ENCODE measurements at places on chromosomes 6 and 20.
A peak's percentile ranks its signal among the peaks of the same experiment; 100 is the strongest.

DNA sequence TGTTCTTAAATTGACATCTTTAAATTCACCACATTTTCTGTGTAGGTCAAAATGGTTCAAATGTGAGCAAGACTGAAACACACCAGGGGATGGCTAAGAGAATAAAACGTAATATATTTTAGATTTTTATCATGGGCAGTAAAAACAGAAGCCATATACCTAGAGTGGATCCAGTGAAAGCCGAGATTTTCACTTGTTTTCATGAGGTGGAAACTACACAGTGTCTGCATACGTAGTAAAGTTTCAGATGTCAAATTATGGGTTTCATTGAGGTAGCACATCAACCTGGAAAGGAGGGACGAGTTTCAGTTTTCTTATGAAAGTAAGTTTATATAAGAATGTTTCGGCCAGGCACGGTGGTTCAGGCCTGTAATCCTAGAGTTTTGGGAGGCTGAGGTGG is 25.9 kb downstream of the METTL24 start:
- no peak for DNase-seq

GRCh38 chr6:2205396-2205795 is 40.0 kb downstream of the GMDS start:
- DNase-seq = no peak

- no peak for DNase-seq
These were observed 2.3 kb downstream of the MTRF1L start for GRCh38 chr6:153000243-153000642.

DNA sequence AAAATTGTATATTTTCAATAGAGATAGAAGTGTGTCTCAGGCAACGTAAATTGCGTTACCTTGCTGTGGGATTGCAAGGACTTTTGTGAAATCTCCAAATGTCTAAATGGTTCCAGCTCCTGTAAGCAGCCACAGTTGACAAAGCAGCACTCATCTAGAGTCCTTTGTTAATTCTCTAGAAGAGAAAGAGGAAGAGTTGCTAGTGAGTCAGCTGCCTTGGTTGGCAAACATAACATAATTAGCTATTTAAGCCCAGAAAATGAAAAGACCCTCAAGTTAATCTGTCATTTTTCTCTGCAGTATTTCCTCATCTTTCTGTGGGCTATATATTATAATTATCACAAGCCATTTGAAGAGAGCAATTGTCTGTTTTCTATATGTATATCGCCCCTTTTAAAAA is 66.4 kb upstream of the FABP7 start:
- DNase-seq = no peak

- no peak for DNase-seq
These were observed 122.2 kb upstream of the FAM184A start for GRCh38 chr6:119200512-119201175.

- no peak for DNase-seq
These were observed 104.6 kb downstream of the DLL1 start for GRCh38 chr6:170186006-170186935.

DNA sequence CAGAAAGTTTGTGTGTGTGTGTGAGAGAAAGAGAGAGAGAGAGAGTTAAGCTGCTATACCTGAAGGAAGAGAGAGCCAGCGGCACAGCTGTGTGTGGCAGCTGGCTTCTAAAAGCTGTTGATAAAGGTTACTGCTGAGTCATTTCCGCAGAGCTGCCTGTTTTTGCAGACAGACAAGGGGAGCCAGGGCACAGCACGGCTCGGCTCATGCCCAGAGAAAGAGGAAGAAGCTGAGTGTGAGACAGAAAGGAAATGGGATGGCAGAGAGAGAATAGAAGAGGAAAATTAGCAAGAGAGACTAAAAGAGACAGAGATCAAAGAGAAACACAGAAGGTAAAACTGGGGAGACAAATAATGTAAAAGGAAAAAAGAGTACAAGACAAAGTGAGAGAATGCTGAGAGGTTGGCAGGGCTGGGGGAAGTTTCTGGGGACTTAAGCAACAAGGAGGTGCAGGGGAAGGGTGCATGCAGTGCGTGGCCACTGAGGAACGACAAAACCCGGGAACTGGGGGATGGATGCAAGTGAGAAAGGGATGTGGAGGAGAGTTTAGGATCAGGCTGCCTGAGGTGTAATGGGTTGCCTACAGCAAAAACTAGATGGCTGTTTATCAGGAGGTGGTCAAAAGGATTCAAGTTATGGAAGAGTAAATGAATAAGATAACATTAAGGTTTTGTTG is 22.7 kb downstream of the HLA-A start:
- peak; percentile 62 for DNase-seq

- DNase-seq = no peak
These were observed 356.9 kb downstream of the ARHGAP18 start for GRCh38 chr6:129353067-129353466.

- DNase-seq = no peak
These were observed at the start of gene SIM1 for GRCh38 chr6:100464903-100465700. TSS of gene SIM1 (minus strand) at chr6:100464921. CDS start at chr6:100463468, 1,453 bp downstream.

- DNase-seq = no peak
These were observed 16.5 kb downstream of the GFRA4 start for GRCh38 chr20:3646651-3647050.

DNA sequence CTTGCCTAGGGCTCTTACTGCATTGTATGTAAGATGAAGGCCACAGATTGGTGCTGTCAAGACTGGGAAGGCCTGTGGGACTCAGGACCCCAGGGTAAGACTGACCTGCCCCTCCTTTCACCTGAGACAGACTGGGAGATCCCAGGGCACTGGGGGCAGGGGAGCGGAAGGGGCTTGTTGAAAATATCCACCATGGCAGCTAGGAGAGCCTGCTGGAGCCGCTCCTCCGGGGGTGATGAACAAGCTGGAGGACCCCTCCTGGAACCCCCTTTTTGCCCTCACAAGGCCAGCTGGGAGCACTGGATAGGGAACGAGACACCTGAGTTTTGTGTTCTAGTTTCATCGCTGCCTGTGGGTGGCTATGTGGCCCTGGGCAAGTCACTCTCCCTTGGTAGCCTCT is 9.2 kb upstream of the SDCBP2 start:
- no peak for DNase-seq

DNA sequence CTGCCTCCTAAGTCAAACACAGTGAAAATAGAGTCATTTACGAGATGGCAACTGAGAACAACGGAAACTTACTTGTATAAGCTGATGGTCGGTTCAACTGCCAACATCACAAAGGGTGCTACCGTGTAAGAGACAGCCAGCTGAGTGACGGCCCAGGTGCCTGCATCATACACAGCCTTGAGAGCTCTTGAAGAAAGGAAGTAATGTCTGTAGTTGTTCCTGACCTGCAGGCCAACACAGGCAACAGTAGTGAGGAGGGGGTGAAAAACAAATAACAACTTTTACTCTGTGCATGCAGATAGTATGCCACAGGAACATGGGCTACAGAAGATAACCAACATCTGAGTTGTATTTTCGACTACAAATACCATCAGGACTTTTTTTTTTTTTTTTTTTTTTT is 102.7 kb downstream of the MBOAT1 start:
- DNase-seq = no peak

GRCh38 chr6:68637071-68637470 is 2.0 kb downstream of the ADGRB3 start:
- no peak for DNase-seq

DNA sequence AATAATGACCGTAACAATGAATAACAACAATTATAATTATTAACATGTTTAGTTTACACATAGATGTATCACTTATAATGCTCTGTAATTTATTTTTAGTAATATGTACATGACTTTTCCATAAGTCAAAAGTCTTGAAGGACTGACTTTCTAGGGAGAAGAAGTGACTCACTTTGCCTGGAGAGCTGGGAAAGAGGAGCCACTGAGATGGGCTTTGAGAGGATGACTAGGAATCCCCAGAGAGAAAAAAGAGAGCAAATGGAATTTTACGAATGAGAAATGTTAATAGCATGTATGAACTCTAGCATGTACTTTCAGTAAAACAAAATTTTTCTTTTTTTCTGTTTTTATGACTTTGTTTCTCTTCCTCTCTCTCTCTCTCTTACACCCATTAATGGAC is 67.8 kb upstream of the RALY start:
- no peak for DNase-seq

DNA sequence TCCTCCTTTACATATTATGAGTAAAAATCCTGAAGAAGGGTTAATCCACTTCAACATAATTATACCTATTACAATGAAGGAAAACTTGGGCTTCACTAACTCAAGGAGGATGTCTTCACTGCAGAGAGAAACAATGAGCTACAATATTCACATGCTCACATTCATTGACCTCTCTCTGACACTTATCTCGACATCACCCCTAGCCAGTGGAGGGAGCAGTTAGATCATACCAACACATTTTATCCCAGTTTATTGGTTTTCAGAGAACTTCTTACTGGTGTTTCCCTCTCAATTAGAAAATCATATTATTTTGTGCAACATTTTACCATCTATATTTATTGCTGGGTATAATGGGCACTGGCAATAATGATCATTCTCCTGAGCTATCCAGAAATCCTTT is 646.5 kb downstream of the TENT5A start:
- no peak for DNase-seq

DNA sequence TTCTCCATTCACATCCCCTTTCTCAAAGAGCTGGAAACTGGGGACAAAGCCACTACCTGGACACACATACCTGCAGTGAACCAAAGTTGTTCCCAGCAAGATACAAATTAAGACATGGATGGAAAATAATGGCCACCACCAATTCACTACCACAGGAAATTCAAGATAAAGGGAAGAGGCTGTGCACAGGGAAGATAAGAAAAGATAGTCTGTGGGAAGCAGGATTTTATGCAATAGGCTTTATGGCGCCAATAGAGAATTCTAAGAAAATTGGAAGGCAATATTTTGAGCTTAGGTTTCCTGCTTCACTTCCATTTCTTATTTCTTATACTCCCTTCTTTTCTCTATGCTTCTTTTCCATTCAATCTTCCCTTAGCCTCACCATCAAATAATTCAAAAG is 9.9 kb downstream of the GPX6 start:
- no peak for DNase-seq

- no peak for DNase-seq
These were observed 92.6 kb downstream of the BFSP1 start for GRCh38 chr20:17438436-17439039.

DNA sequence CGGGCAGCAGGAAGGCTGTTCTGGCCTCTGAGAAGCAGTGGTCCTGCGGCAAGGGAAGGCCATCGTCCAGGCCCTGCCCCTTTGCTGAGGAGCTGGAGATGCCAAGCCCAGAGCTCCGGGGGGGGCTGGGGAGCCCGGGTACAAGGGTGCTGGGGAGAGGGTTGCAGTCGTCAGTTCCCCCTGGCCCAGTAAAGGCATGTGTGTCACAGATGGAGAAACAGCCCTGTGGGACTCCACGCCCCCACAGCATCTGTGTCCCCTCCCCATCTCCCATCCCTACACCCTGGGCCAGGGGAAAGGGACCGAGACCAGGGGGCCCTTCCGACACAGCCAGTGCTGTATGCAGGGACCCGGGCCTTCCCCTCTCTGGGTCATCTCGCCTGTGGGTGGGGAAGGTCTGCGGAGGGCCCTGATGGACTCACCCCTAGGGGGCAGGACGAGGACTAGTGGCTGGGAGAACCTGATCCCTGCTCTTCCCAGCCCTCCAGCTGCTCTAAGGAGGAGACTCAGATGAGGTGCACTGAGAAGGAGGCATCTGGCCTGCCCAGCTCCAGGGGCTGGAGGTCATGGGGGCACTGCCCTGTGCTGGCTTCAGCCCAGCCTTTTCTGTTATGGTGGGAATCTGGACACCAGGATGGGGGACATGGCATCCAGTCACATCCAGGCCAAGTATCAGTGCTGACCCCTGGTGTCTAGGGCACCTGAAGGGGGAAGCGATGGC is 609 bp downstream of the MYL9 start:
- no peak for DNase-seq

DNA sequence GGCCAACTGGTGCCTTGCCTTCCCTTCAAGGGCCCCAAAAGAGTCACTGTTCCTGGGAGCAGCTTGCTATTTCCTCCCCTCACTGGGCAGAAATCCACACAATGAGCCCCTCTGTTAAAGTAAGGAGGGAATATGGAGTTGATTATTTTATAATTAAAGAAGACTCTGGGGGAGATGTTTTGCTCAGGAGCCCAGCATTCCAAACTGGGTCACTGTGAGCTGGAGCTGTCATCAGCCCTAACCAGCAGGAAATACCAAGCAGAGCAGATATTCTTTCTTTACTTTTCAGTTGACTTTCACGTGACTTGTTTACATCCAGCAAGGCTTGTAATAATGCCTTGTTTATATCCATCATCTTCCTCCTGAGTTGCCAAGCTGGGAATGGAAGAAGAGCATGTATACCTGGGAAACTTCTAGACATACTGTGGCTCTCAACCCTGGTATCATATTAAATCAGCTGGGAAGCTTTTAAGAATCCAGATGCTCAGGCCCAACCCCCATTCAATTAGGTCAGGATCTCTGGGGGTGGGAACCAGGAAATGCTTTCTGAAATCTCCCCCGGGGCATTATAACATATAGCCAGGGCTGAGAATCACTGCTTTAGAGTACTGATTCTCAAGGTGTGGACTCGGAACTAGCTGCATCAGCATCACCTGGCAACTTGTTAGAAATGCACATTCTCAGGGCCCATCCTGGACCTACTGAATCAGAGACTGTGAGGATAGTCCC is 175.6 kb upstream of the MYLIP start:
- no peak for DNase-seq

DNA sequence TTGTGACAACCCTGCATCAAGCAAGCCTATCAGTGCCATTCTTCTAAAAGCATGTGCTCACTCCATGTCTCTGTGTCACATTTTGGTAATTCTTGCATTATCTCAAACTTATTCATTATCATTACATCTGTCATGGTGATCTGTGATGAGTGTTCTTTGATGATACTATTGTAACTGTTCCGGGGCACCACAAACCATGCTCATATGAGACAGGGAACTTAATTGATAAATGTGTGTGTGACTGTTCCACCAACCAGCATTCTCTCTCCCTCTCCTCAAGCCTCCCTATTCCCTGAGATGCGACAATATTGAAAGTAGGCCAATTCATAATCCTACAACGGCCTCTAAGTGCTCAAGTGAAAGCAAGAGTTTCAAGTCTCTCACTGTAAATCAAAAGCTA is 4.0 kb downstream of the HUS1B start:
- DNase-seq = no peak

GRCh38 chr20:9270831-9271230 is 201.9 kb downstream of the PLCB4 start:
- no peak for DNase-seq

DNA sequence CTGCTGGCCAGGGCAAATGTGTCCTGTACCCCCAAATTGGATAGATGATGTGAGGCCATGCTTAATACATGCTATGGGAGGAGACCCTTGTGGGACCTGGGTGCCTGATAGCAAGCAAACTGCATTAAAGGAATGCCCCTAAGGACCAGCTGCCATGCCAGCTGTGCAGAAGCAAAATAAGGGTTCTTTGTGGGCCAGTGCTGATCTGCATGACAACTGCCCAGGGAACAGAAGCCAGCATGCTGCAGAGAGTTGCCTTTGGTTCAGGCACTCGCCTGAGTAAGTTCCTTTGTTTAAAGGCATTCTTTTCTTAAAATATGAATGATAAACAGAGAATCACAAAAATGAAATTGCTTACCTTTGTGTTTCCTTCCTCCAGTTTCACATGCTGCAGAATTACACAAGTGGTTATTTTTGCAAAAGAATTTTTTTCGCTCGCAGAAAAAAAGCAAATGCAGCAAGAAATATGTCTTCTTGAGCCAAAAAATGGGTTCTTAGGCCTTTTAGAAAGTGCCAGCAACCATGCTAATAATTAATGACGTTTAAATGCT is 6.9 kb upstream of the SYNDIG1 start:
- DNase-seq = no peak

- DNase-seq = no peak
These were observed 618.4 kb downstream of the FRK start for GRCh38 chr6:115442323-115442722.
